Heart right ventricle (tissue), 16 donors: ENCODE measurements at places on chromosomes 3 and 15. TPM values are rescaled to one million over a fixed set of nuclear protein-coding genes. Genes with fewer than 3 reads are reported as not detected.

CD200 gene
- total RNA-seq = 0.91 TPM

CFAP20DC gene
- not detected for total RNA-seq

DNA sequence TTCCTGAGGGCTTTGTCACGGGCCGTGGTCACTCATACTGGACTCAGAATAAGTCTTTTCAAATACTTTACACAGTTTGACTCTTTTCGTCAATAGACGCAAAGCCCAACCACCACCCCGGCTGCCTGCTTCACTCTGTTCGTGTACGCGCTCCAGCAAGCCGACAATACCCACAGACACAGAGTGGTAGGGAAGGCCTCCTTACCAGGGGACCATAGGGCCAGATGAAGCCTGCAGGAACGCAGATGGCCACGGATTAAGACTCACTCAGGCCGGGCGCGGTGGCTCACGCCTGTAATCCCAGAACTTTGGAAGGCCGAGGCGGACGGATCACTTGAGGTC is 29.7 kb downstream of the EFCAB12 start:
- DNase-seq = no peak

DNA sequence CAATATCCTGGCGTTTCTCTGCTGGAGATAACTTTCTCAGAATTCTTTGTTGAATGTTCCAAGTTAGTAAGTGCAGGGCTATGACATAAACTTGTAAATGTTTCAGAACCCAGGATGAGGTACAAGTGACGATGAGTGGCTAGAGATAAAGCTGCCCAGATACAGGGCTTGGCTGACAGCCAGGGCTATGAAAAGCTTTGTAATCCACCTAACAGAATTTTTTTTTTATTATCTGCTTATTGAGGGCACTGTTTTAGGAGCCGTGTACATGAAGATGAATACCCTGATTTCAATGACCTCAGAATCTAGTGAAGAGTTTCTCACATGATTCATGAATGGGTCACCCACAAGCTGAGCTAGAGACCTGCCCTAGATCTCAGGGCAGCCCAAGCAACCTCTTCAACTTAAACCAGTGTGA is 431.4 kb downstream of the DIPK2A start:
- no peak for DNase-seq
